Thyroid gland (tissue), 4 donors: ENCODE measurements at places on chromosomes 5 and 9. TPM values are rescaled to one million over a fixed set of nuclear protein-coding genes. Genes with fewer than 3 reads are reported as not detected.

Gene IFNE
- 0.67 TPM for total RNA-seq

Gene SLC25A2
- total RNA-seq, result not detected

Gene SLC6A3
- total RNA-seq, result 0.67 TPM

DNA sequence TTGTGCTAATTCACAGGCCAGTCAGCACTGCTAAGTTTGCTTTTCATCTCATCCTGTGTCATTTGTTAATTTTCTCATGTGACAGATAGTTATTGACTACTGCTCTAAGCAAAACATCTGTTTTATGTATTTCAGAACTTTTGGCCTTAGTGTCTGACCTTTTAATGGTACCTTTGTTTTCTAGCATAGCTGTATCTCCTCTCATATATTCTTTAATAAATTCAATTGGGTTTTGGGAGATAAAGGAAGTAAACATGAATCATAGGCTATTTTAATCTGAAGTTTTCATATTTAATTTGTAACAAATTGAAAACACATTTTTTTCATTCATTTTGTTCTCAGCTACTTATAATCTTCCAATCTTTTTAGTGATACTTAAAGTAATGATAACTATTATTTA is 13.1 kb downstream of the NDUFAF2 start:
- no peaks in the 10 kb centered on the region for H3K27me3 ChIP-seq
- no peaks in the 10 kb centered on the region for H3K4me1 ChIP-seq
- no peak for DNase-seq
- no peaks in the 10 kb centered on the region for H3K36me3 ChIP-seq
- H3K27ac ChIP-seq, result no peak overlapping the region

GRCh38 chr5:78046006-78046405 is 248.5 kb downstream of the AP3B1 start:
- H3K4me1 ChIP-seq, result no peaks in the 10 kb centered on the region
- no peak overlapping the region for H3K27ac ChIP-seq
- H3K27me3 ChIP-seq, result no peaks in the 10 kb centered on the region
- H3K36me3 ChIP-seq, result no peaks in the 10 kb centered on the region

GRCh38 chr5:55254802-55255201 is 21.4 kb upstream of the CCNO start:
- peaks cover 8% of the 10 kb centered on the region for H3K4me1 ChIP-seq
- DNase-seq, result no peak
- H3K27ac ChIP-seq, result no peak overlapping the region
- H3K4me3 ChIP-seq, result no peak overlapping the region
- peaks cover 20% of the 10 kb centered on the region for H3K36me3 ChIP-seq

- peaks cover 25% of the 10 kb centered on the region for H3K4me1 ChIP-seq
- DNase-seq, result no peak
- no peak overlapping the region for H3K4me3 ChIP-seq
- no peaks in the 10 kb centered on the region for H3K27me3 ChIP-seq
- no peaks in the 10 kb centered on the region for H3K36me3 ChIP-seq
- H3K27ac ChIP-seq, result no peak overlapping the region
Measured at GRCh38 chr5:322281-322941, 897 bp downstream of the AHRR start.

- H3K27me3 ChIP-seq, result no peaks in the 10 kb centered on the region
- H3K4me1 ChIP-seq, result peaks cover 27% of the 10 kb centered on the region
- H3K4me3 ChIP-seq, result peak overlapping the region; percentile 80
- no peak overlapping the region for H3K27ac ChIP-seq
- H3K36me3 ChIP-seq, result no peaks in the 10 kb centered on the region
- peak; percentile 55 for DNase-seq
Measured at GRCh38 chr9:114504341-114505186, 709 bp downstream of the WHRN start.

GRCh38 chr5:160628619-160628968 is 206.9 kb downstream of the PTTG1 start:
- H3K4me1 ChIP-seq, result no peaks in the 10 kb centered on the region
- H3K27me3 ChIP-seq, result no peaks in the 10 kb centered on the region
- no peak overlapping the region for H3K4me3 ChIP-seq
- no peaks in the 10 kb centered on the region for H3K36me3 ChIP-seq

GRCh38 chr9:116504893-116505480 is 182.1 kb upstream of the TRIM32 start:
- no peaks in the 10 kb centered on the region for H3K4me1 ChIP-seq
- no peak overlapping the region for H3K27ac ChIP-seq
- no peaks in the 10 kb centered on the region for H3K36me3 ChIP-seq

Gene DNAH5
- 3.4 TPM for total RNA-seq

Gene PRSS3
- total RNA-seq, result not detected

GRCh38 chr5:142947427-142947709 is 177.2 kb downstream of the ARHGAP26 start:
- H3K36me3 ChIP-seq, result no peaks in the 10 kb centered on the region
- no peak overlapping the region for H3K4me3 ChIP-seq
- DNase-seq, result no peak
- H3K27me3 ChIP-seq, result no peaks in the 10 kb centered on the region
- no peaks in the 10 kb centered on the region for H3K4me1 ChIP-seq

GRCh38 chr9:84668196-84669012 is 1.1 kb upstream of the NTRK2 start:
- DNase-seq, result peak; percentile 92
- peak overlapping the region; percentile 94 for H3K4me3 ChIP-seq
- no peaks in the 10 kb centered on the region for H3K27me3 ChIP-seq
- peak overlapping the region; percentile 57 for H3K27ac ChIP-seq
- no peaks in the 10 kb centered on the region for H3K36me3 ChIP-seq
- no peaks in the 10 kb centered on the region for H3K4me1 ChIP-seq

DNA sequence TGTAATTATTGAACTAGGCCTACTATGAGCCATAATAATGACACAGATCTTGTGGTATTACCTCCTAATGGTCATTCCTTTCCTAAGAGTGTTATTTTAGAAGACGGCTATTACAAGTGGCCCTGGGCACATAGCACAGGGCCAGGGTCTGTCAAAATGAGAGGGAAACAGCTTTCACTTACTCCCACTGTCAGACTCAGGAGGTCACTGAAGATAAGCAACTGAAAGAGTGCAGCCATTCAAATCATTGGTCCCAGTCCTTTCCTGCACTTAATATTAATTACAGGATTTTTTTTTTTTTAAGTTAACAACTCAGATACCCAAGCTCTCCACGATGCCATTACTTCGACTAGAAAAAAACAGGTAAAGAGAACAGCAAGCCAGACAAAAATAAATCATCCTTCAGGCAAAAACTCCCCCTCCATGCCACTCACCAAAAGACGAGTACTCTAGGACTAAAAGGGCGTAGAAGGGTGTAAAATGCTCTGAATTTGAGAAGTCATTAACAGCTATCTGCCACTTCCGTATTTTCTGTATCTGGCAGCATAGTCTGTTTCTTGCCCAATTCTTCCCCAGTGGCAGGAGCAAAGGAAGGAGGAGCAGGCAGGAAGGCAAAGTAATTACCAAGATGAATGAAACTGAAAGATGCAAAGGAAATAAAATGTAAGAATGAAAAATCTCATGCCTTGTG is 87.4 kb downstream of the ZNF608 start:
- peaks cover 88% of the 10 kb centered on the region for H3K4me1 ChIP-seq
- H3K4me3 ChIP-seq, result no peak overlapping the region
- H3K27ac ChIP-seq, result peak overlapping the region; percentile 82
- DNase-seq, result no peak
- no peaks in the 10 kb centered on the region for H3K36me3 ChIP-seq
- H3K27me3 ChIP-seq, result no peaks in the 10 kb centered on the region

Gene MIER3
- 54.9 TPM for total RNA-seq

GRCh38 chr5:134227776-134228175 is 1.9 kb upstream of the PPP2CA start:
- H3K27me3 ChIP-seq, result no peaks in the 10 kb centered on the region
- H3K36me3 ChIP-seq, result no peaks in the 10 kb centered on the region
- DNase-seq, result no peak
- no peak overlapping the region for H3K27ac ChIP-seq
- H3K4me3 ChIP-seq, result no peak overlapping the region

DNA sequence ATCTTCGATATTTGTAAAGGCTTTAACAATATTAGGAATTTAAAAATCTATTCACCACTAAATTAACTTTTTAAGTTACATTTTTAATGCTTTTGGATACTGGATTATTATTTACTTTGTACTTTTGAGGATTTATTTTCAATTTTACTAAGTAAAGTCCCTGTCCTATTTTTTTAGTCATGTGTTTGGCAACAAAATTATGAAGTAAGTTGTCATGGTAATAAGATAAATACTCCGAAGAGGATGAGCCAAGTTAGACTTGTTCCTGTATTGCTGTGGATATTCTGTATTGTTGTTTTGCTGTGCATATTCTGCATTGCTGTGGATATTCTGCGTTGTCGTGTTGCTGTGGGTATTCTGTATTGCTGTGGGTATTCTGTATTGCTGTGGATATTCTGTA is 210.1 kb downstream of the MTRR start:
- H3K27me3 ChIP-seq, result no peaks in the 10 kb centered on the region
- H3K4me3 ChIP-seq, result no peak overlapping the region
- H3K27ac ChIP-seq, result no peak overlapping the region

Gene CDH9
- total RNA-seq, result not detected

GRCh38 chr9:23717505-23717904 is 108.5 kb downstream of the ELAVL2 start:
- H3K27me3 ChIP-seq, result no peaks in the 10 kb centered on the region
- H3K27ac ChIP-seq, result no peak overlapping the region
- H3K4me3 ChIP-seq, result no peak overlapping the region
- DNase-seq, result no peak
- no peaks in the 10 kb centered on the region for H3K36me3 ChIP-seq

DNA sequence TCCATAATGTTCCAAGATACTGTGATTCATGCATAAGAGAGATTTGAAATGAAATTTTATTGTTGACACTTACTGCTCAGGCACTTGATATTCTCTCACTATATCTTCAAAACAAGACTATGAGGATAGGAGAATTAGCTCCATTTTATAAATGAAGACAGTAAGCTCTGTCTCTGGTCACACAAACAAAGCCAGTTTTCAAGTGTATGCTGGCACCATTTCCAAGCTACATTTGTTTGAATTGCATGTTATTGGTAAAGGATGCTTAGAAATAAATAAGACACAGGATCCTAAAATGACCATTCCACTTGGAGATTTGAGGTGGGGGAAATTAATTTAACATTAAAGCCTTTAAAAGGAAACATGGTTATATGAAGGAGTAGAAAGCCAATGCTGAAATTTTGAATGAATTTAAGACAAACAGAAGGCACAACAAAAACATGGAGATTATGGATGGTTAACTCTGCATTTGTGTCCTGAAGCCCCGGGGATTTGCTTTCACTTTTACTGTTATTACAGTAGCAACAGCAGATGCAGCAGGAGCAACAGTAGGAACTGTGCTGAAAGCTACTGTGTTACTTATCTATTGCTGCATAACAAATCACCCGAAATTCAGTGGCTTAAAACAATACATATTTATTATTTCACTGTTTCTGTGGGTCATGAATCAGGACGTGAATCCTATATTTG is 79.7 kb upstream of the ASTN2 start:
- peak overlapping the region; percentile 15 for H3K4me3 ChIP-seq
- no peaks in the 10 kb centered on the region for H3K27me3 ChIP-seq
- no peak for DNase-seq
- no peaks in the 10 kb centered on the region for H3K4me1 ChIP-seq
- H3K27ac ChIP-seq, result no peak overlapping the region

Gene FASTKD3
- 14.5 TPM for total RNA-seq

DNA sequence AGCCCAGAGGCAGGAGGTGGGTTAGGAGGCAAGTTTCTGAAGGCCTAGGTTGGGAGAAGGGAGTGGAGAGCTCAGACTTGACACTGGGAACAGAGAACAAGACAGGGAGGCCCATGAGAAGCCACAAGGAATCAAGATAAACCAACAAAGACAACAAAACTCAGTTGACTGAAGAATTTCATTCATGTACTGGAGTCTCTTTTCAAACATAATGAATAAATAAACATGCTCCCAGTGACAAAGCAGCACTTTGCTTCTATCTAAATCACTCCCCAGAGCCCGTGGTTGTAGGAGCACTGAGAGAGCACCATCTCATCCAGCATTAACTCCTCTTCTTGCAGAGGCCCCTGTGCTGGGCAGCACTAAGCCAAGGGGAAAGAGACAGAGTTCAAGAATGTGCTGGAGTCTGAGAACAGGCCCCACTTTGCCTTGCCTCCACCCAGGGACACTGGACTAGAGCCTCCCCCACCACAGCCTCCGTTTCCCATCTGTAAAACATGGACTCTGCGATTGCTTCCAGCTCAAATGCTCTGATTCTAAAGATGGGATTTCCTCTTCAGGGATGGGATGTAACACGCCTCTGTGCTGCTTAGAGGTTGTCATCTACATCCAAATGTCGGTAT is 282.0 kb downstream of the SPOCK1 start:
- no peak overlapping the region for H3K4me3 ChIP-seq
- peaks cover 12% of the 10 kb centered on the region for H3K4me1 ChIP-seq
- DNase-seq, result no peak

GRCh38 chr5:153938191-153938842 is 100.4 kb downstream of the FAM114A2 start:
- no peak overlapping the region for H3K4me3 ChIP-seq
- DNase-seq, result no peak
- no peaks in the 10 kb centered on the region for H3K27me3 ChIP-seq
- no peaks in the 10 kb centered on the region for H3K36me3 ChIP-seq
- no peaks in the 10 kb centered on the region for H3K4me1 ChIP-seq

- no peak overlapping the region for H3K4me3 ChIP-seq
- H3K36me3 ChIP-seq, result no peaks in the 10 kb centered on the region
- no peak for DNase-seq
- H3K4me1 ChIP-seq, result no peaks in the 10 kb centered on the region
- no peak overlapping the region for H3K27ac ChIP-seq
- H3K27me3 ChIP-seq, result no peaks in the 10 kb centered on the region
Measured at GRCh38 chr9:18159254-18159653, 314.7 kb upstream of the ADAMTSL1 start.

- H3K4me3 ChIP-seq, result no peak overlapping the region
- no peaks in the 10 kb centered on the region for H3K36me3 ChIP-seq
- no peak for DNase-seq
- no peaks in the 10 kb centered on the region for H3K4me1 ChIP-seq
- no peaks in the 10 kb centered on the region for H3K27me3 ChIP-seq
Measured at GRCh38 chr5:172706796-172707195, 64.2 kb downstream of the DUSP1 start.

Gene LIFR
- 172 TPM for total RNA-seq
